NAMALWA (cell line): ENCODE measurements at places on chromosomes 7 and 10.
A peak's percentile ranks its signal among the peaks of the same experiment; 100 is the strongest.

- DNase-seq: no peak
Measured at GRCh38 chr7:116932566-116932965, 20.7 kb upstream of the ST7 start.

GRCh38 chr7:71480791-71481190 lies 348.8 kb downstream of the GALNT17 start:
- no peak for DNase-seq

DNA sequence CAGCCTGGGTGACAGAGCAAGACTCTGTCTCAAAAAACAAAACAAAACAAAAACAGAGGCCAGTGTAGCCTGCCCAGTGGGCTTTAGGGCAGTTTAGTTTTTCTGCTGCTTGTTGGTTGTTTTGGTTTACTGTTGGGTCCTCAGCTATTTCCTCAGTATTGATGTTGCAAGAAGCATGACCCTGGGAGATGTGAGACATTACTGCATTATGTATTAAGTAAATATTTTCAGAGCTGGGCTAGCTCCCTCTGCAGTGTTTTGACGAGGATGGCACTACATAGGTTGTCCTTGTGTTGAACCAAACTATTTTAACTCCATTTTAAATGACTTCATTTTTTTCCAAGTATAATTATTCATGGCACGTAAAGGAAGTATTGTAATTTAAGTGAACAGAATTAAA lies 4.8 kb downstream of the AKAP9 start:
- peak; percentile 34 for DNase-seq

- DNase-seq: no peak
Measured at GRCh38 chr10:34802692-34803091, 12.4 kb downstream of the PARD3 start.

- peak; percentile 91 for DNase-seq
Measured at GRCh38 chr10:101141616-101142532, 10.8 kb downstream of the TLX1 start.

DNA sequence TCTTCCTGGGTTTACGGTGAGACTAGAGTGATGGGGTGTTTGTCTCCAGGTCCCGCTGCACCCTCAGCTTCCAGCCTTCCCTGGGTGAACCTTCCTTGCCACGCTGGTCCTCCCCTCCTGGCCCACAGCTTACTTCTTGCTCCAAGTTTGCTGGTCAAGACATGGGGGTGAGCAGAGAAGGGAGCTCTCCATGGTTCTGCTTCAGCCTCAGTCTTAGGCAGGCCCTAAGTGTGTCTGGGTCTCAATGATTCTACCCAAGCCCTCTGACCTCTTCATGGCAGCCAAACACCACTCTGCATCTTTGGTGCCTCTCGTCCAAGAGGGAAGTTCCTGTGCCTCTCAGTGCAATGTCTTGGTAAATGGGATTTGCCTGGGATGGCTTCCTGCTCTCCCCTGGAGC lies 356.5 kb upstream of the KLF6 start:
- DNase-seq: no peak

DNA sequence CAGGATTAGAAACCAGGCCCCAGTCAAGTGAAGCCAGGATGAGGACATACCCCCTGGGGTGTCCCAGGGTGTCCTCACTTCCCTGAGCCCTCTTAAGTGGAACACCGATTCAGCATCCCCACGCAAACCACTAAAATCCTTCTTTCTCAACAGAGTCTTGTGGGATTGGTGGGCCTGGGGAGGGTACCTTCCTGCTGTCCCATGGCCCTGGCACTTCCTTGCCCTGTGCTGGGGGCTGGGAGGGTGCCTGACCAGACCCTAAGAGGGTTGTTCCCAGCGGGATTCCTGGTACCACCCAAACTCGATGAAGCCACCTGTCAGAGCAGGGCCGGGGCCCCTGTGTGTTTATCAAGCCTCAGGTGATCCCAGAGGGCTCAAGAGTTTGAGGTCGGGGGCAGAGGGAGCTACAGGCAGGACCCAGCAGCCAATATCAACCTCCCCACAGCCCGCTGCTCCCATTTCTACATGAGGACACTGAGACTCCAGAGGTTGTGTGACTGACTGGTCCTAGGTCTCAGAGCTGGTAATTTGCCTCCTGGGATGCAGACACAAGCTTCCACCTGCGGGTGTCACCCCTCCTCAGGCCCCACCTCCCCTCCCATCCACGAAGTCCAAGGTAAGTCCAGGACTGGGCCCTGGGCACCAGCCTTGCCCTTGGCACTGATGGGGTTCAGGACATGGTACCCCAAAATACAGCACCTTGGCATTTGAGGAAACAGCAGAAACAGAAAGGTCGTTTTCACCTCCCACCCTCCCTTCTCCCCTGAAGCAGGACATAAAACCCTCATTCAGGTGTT lies 31.4 kb downstream of the OAT start:
- no peak for DNase-seq

DNA sequence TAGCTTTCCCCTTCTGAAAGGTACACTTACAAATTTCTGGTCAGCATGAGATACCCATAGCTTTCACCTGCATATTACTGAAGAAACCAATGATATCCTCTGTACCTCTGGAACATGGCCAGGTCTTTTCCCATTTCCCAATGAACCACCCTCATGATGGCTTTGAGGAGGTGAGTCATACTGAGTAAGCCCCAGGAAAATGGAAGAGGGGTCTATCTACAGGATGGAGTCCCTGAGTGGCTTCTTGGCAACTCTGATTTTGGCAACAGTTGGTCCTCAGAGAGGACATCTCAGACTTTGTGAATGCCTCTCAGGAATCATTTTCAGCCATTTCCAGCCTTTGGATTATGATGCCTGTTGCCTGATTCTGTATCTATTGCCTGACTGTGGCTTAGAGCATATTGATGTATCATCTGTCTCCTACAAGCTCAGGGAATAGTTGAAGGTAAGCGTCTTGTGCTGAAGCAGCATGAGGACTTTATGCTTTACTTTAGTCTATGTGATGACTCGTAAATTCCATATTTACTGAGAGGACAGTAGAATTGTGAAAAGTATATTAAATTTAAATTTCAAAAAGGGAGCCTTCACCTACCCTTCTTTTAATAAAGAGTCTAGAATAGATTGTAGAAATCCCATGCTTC lies 84.7 kb upstream of the DKK1 start:
- no peak for DNase-seq

DNA sequence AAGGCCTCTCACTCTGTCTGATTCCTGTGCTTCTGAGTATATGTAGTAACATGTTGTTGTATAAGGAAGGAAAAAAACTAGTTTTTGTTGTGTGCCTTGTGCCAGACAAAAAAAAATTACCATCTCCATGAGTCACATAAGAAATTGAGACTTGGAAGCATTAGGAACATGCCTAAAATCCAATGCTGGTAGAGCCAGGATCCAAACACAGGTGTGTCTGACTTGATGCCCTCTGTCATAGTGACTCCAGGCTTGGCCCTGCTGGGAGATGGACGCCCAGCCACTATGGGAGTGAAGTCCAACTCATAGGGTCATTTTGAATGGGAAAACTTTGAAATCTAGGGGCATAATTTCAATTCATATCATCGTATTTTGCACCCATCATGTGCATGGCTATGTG lies 38.0 kb downstream of the PYROXD2 start:
- no peak for DNase-seq

DNA sequence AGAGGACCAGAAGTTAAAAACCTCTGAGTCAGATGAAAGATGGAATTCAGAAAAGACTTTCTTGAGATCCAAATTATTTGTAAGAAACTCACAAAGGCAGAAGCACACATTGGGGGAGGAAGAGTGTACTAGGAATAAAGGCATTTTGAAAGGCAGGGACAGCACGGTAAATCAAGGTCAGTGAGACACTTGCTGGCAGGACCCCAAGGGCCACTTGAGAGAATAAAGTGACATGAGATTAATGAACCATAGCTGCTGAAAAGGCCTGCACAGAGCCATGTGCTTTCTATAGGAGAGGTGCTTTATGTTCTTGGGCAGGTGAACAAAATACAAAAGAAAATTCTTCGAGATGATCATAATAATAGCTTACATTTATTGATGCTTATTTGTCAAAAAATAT lies 929.9 kb upstream of the MBL2 start:
- DNase-seq: no peak

- peak; percentile 49 for DNase-seq
Measured at GRCh38 chr7:131072505-131073091, 255.1 kb upstream of the MKLN1 start.

DNA sequence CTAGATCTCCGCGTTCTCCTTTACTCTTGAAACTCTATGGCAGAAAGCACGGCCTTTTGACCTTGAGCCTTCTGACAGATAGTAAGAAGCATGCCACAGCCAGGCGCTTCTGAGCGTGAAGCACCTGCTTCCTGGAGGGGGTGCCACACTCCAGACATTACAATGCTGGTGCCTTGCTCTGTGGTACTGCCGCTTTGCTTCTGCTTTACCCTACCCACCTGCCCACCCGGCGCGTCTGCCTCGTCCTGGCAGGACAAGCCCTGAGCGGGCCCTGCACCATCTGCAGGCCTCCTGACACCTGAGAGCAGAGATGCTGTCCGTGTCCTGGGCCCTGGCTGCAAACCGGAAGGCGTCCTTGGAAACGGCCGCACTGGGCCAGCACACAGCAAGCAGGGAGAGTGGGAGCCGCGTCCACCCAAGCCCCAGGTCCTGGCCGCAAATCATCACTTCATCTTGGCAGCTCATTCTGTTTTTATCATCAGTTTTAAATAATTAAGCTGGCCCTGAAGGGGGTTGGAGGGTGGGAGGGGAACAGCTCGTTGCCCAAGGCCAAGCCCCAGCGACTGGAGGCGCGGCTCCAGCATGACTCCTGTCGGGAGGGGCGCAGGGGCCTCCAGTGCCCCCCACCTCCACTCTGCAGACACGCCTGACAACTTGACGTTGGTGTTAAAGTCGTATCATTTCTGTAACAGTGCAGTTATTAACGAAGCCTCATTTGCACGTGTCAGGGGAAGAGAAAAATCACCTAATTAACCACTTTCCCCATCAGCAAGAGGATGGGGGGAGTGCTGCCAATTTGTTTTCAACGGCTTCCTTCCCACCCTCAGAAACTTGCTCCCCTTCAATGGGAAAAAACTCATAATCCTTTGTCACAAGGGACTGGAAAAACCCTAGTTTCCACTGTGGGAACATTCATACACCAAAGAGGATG lies 132.2 kb downstream of the MAD1L1 start:
- DNase-seq: peak; percentile 91

- no peak for DNase-seq
Measured at GRCh38 chr10:65861249-65861648, 1064.6 kb upstream of the LRRTM3 start.

DNA sequence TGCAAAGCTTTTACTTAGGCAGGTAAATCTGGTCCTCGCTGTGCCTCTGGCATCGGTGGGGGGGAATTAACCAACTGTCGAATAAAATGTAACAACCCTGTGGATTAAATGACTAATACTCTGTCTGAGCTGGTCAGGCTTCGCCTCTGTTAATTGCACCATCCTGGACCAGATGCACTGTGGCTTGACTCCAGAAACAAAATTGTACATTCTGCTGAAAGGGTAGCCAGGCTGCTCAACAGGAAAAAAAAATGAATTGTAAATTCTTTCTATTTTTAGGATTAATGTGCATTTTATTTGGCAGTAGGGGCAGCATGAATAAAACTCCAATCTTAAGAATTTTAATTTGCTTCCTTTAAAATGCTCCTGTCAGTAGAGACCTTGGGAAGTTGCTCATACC lies 389.4 kb downstream of the SORCS1 start:
- DNase-seq: no peak

GRCh38 chr7:111068618-111069017 lies 22.3 kb upstream of the LRRN3 start:
- no peak for DNase-seq

DNA sequence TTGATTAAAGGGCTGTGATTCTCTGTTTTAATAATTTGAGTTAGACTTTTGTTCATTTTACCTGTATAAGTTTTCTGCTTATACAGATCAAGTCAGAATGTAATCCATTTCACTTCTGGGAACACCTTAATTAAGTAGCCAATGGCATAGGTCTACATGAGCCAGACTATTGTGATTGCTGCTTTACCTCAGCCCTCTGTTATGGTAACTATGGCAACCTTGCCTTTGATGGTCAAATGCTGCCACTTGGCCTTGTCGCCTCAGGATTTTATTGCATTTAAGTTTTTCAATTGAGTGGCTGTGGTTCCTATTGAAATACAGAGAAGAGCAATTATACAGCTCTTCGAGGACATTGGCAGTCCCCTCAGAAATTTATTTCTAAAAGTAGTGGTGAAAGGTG lies 64.3 kb upstream of the TMEM106B start:
- no peak for DNase-seq

DNA sequence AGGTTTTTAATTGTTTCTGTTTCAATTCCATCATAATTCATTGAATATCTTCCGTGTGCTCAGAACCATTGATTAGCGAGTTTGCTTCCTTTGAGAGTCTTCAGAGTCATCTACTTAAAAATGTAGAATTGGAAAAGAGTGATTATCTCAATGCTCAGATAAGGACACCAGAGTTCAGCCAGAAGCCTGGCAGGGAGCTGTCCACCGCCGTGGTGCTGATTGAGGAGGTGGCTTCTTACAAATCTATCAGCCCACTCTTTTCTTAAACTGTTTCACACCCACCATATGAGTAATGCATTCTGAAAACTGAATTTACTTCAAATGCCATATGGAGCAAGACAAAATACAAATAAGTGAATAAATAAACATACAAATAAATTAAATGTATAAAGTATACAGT lies 79.3 kb downstream of the INSYN2A start:
- DNase-seq: peak; percentile 31

DNA sequence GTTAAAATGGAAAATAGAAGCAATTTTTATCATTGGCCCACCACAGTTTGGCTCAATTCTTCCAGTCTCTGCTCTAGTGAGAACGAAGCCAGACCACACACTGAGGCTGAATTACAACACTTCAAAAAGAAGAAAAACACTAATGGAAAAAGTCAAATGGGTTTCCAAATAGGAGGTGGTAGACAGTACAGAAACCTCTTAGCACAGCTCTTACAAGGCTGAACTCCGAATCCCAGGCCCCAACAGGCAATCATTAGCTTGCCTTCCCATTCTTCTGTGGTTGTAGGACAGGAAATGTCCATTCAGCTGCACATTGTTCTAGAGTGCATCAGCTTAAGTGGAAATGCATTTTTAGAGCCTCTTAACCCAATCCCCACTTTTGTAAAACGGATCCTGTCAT lies 115.1 kb upstream of the MEOX2 start:
- no peak for DNase-seq

- no peak for DNase-seq
Measured at GRCh38 chr10:95336702-95337101, 45.9 kb upstream of the PDLIM1 start.

DNA sequence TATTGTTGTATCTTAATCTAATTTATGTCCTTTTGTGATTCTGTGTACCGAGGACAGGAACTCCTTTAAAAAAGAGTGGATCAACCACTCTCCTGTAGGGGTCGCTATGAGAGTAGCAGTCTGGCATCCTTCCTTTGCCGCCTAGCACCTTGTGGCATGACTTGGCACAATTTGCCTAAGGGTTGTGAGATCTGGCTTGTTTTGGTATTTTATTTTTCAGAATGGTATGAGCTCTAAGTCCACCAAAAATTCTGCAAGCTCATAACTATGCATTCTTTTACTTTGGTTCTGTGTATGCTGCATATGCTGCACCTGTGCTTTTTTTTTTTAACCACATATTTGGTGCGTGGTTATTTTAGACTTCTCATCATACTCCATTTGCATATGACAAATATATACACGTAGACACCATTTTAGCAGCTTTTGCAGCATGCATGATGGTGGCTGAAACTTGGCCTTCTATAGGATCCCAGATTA lies 112.8 kb downstream of the CDK14 start:
- peak; percentile 97 for DNase-seq
